ENCODE measurements at places on chromosomes 7 and 10. TPM values are rescaled to one million over a fixed set of nuclear protein-coding genes. Genes with fewer than 3 reads are reported as not detected.
A peak's percentile ranks its signal among the peaks of the same experiment; 100 is the strongest.

DNA sequence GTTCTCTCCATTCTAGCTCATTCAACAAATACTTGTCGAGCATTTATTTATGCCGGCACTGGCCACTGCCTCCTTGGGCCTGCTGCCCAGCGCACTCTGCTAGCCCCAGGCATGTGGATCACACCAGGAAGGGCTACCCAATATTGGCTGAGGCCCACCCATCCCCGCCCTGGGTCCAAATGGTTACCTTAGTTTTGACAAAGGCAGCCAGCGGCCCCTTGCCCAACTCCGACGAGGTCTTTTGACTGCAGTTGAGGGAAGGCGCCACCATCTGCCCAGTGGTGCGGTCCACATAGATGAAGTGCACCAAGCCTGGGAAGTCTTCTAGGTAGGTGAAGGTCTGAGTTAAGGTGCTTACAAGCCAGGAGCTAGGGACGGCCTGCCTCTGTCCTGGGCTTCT is 7.2 kb upstream of the PYROXD2 start:
- no peak for DNase-seq

GRCh38 chr10:122206471-122207065 is 64.5 kb upstream of the BTBD16 start:
- DNase-seq, result no peak

Gene CPVL
- total RNA-seq, result 0.22 TPM

Gene PPRC1
- total RNA-seq, result 8.9 TPM

DNA sequence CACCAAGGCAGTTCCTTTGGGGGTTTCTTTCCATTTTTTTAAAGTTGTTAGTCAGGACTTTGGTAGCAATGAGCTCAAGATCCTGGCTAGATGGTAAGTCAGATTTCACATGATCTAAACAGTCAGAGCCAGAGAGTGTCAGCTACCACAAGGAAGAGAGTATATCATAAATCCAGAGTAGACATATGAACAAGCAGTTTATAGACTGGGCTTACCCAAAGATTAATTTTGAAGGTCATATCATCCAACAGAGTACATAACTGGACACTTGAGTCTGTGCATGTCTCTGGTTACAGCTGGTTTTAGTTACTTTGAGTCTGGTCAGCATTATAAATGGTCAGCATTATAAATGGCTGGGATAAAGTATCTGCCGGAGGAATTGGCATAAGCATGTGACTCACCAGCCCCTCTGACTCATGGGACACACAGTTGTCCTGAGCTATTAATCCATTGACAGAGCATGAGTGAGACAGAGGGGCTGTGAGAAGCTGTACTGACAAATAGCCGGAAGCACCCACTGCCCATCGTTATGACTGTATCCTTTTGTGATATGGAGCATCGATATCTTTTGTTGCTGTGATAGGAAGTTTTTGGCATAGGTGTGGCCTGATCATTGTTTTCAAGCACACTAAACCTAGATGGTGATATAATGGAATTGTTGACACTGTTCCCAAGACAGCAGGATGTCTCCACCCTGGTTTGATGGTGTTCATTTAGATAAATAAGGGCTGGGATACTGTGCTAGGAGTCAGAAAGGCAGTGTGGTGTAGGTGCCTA is 19.3 kb downstream of the PPP1R3C start:
- DNase-seq, result peak; percentile 46

GRCh38 chr10:68330852-68331454 is 911 bp upstream of the HNRNPH3 start:
- no peak for DNase-seq

GRCh38 chr7:82325416-82325815 is 118.2 kb downstream of the CACNA2D1 start:
- DNase-seq, result no peak

DNA sequence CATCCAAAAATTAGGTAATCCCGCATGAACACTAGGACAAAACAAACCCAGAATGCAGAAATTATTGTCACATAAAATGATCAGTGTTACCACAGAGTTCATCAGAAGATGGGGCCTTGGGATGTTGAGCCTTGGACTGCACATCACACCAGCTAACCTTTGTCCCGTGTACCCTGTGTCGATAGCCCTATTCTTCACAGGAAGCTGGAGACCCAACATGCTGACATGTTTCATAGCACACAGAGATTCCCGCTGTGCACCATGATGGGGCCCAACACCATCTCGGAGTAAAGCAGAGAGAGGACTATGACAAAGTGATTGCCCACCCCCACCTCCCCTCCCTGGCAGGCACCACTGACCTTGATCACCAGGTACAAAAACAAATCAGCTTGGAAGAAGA is 4.5 kb downstream of the PTPRN2 start:
- DNase-seq, result no peak
